ENCODE measurements at places on chromosomes 3 and 15.

GRCh38 chr15:101099183-101099582, 152.7 kb downstream of the CHSY1 start:
- DNase-seq, result no peak

DNA sequence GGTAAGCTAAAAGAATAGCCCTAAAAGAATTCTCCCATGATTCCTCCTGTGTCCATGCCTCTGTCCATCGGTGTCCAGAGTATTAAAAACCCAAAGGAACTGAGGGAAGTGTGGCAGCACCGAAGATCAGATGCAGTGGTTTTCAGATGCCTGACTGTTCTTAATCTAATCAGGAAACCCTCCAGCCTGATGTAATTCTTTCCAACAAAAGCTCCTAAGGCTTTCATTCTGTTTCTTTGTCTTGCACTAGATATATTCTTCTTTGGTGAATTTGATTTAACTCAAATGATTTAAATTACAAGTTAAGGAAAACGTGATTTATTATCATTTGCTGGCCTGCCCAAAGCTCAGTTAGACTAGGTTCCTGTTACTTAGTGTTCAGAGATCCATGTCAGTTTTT, 71.2 kb downstream of the ARHGAP31 start:
- no peak for DNase-seq

DNA sequence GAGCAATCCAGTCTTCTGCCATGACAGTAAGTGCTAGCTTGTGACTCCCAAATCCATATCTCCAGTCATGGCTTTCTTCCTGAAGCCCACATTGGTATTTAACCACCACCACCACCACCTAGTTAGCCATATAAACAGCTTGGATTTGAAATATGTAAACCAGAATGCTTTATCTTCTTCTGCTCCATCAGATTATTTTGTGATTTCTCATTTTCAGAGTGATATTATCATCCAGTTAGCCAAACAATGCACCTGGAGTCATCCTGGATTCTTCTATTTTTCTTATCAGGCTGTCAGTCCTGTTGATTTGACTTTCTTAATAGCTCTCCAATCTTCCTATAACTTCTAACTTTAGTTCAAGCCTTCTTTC, 124.3 kb upstream of the PTX3 start:
- DNase-seq, result no peak

DNA sequence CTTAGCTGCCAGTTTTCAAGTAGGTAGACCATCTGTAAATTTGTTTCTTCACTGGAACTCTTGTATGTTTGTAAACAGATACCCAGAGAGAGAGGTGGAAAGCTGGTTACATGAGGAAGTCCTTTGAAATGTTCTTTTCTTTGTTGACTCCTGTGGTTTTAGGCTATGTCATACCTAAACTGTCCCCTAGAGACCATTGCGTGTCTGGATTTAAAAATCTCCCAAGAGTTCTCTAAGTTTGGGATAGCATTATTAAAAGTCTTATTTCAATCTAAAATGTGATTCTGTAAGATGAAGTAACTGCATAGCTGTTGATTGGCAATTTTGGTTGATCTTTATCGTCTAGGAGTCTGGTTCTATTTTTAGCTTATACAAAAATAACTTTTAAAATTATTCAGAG, 127.2 kb downstream of the GHSR start:
- DNase-seq, result no peak

DNA sequence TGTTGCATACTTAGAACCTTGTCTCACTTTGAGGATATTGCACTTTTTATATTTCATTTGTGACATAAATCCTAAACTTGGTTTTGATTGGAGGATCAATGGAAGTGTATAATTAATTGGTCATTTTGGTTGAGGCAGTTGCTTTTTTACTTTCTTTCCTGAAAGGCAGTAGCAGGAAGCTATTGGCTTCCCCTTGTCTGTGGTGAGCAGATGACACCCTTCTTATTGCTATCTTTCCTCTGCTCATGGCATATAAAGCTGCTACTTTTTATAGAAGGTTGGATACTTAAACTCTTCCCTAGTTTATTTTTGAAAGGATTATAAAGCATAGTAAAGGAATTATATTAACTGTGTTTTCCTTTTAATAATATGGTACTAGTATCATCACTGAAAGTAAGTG, 28.6 kb downstream of the FAM98B start:
- DNase-seq, result no peak

- no peak for DNase-seq
Observed at GRCh38 chr15:50137893-50138292, 18.9 kb upstream of the ATP8B4 start.

DNA sequence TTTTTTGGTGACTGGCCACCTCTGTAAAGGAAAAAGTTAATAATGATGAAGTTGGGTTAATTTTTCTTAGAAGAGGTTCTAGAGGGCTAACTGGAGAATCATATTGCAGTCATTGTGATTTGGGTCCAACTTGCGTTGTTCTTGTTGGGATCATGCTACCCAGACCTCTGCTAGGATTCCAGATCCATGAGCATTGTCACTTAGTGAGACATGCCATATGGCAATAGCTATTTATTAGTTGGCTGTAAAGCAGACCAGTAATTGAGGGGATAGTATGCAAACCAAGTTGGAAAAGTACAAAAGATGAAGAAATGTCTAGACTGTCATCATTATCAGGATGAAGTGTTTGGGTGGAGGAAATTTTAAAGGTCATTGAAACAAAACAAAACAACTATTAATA, 30.7 kb upstream of the P2RY12 start:
- no peak for DNase-seq

DNA sequence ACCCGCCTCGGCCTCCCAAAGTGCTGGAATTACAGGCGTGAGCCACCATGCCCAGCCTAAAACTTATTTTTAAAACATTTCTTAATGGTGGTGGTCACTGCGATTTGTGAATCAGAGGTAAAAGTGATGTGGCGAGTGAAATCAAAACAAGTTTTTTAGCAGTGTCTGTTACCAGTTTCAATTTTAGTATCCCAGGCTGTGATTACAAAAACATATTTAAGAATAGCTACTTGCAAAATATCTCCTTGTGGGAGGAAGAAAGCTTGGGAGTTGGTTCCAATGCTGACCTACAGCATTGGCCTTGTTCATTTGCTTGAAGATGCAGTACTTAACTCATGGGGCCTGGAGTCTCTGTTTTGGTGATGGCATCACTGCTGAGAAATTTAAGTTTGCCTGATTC, 4.5 kb downstream of the RAB7A start:
- DNase-seq, result no peak

DNA sequence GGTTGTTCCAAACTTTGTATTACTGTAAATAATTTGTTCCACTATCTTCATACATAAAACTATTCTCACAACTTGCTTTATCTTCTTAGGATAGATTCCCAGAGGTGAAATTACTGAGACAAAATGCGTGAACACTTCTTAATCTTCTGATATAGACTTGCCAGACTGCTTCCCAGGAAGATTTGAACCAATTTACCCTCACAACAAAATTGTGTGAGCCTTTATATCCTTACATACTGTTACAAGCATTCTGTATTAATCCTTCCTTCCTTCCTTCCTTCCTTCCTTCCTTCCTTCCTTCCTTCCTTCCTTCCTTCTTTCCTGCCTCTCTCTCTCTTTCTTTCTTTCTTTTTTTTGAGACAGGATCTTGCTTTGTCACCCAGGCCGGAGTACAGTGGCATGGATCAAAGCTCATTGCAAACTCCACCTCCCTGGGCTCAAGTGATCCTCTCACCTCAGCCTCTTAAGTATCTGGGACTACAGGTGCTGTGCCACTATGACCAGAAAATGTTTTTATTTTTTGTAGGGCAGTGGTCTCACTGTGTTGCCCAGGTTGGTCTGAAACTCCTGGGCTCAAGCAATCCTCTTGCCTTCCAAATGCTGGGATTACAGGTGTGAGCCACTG, 57.1 kb upstream of the SSR3 start:
- DNase-seq, result no peak

DNA sequence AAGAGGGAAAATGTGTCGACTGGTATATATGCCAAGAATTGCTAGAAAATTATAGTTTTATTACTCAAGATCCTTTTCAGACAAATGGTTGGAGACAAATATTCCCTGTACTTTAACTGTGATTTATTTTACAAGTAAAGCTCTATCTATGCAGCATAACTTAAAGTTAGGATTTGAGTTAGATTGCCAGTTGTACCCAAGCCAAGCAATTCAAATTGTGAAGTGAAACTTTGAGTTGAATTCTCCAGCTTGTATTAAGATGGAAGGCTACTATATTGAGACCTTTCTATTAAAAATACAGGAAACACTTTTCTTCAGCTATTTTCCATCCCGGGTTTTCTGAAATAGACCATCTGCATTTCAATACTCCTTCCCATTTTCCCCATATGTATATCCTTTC, 333.1 kb upstream of the RBMS3 start:
- no peak for DNase-seq

DNA sequence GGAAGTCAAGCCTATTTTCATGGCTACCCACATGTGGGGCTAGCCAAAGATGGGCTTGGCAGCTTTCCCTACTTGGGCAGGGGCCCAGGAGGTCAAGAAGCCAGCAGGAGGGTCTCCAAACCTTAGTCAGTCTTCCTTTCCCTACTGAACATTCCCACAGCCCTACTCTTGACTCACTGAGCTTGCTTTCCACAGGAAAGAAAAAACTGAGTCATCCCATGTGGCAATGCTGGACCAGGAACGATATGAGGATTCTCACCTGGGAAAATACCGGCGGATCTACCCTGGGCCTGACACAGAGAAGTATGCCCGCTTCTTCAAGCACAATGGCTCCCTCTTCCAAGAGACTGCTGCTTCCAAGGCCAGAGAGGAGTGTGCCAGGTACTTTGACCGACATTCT, 3.7 kb upstream of the NGRN start:
- DNase-seq, result no peak

DNA sequence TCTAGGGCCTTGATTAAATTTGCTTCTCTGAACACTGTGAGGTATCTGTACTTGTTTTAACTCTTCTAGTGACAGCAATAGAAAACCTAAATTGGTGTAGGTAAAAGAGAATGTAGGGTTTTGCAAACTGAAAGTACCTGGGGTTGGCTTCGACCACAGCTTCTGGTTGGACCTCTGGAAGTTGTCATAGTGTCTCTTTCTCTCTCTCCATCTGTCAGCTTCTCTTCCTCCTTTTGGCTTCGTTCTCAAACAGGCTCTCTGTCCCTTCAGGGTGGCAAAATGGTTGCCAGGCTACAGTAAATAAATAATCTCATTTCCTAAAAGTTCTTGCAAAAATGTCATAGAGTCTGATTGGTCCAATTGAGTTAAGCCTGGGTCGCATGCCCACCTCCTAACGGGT, 149.3 kb upstream of the CTDSPL start:
- no peak for DNase-seq

DNA sequence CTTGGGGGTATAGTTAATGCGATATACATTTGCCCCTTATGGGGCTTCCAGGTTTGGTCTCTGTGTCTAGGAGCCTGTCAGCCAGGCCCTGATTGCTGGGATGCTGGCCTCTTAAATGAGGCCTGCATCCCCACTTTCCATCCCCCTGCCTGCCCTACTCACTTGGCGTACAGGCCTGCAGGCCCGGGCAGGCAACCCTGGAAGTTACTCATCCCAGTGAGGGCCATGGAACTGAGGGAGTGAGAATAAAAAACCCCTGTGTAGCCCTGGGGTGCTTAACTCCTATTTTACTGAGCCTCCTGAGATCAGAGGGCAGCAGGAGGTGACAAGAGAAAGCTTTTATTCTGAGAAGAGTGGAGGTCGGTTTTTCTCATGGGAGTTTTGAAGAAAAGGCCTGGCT, 2.0 kb downstream of the DISP2 start:
- DNase-seq, result no peak

- DNase-seq, result no peak
Observed at GRCh38 chr3:61758839-61759238, 197.5 kb downstream of the PTPRG start.

GRCh38 chr15:60374628-60375081, 23.1 kb downstream of the ANXA2 start:
- DNase-seq, result no peak

DNA sequence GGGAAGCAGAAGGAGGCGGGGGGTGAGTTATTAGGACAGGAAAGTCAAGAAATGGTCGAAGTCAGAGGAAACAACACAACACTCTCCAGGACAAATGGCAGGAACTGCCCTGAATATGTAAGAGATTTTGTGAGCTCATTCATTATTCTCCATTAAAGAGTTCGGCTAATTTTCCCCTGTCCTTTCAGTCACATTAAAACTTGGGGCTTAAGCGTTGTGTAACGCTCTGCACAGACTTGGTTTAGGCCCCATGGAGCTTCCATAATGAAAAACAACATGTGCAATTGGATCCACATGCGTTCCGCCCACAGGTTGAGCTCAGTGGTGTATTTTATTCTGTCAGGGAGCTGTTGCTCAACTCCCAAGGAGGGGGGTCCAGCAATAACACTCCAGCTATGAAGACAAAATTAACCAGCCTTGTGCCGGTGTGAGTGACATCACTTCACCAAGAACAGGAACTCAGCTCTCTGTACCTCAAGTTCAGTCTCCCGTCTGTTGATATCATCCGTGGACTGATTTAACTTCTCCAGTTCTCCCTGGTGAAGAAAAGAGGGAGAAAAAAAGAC, 2.3 kb downstream of the SH3BP5 start:
- no peak for DNase-seq

- DNase-seq, result no peak
Observed at GRCh38 chr15:39874890-39875549, 45.0 kb downstream of the GPR176 start.

DNA sequence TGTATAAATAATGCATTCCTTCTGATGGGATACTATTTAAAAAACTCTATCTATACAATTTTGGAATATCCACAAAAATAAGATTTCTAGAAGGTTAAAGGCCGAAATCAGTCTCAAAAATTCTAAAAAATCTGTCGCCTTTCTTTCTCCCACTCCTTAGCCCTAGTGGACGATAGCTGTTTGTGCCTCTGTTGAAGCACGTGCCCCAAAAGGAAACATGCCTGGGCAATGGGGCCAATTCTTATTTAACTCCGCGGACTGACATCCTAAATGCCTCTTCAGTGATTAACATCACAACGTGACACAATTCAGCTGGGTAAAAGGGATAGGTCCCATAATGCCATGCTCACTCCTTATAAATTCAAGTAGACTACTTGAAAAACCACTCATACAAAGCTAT, 65.1 kb downstream of the GAP43 start:
- DNase-seq, result no peak

DNA sequence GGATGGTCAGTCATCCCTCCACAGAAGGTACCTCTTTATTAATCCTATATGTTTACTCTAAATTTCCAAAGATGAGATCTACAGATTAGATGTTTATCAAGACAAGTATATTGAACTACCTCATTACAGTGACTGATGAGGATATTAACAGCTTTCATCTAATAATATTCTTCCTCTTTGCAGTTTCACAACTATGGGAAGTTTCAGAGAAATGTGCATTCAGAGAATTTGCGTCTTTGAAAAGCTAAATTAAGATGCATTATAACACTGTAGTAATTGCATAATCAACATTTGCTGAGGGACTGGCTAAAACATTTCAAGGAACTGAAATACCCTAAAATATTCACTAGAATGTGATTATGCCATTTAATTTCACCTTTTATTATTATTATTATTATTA, 46.7 kb downstream of the MCF2L2 start:
- DNase-seq, result no peak

- DNase-seq, result no peak
Observed at GRCh38 chr15:90294601-90295269, 29.3 kb downstream of the NGRN start.

GRCh38 chr15:50107157-50107556, 11.9 kb downstream of the ATP8B4 start:
- DNase-seq, result peak; percentile 23
